ENCODE measurements at places on chromosomes 11 and 22.

GRCh38 chr11:119175493-119176077 is 7.1 kb downstream of the NLRX1 start:
- no peak for DNase-seq

GRCh38 chr11:132072044-132072857 is 701.8 kb downstream of the NTM start:
- no peak for DNase-seq

DNA sequence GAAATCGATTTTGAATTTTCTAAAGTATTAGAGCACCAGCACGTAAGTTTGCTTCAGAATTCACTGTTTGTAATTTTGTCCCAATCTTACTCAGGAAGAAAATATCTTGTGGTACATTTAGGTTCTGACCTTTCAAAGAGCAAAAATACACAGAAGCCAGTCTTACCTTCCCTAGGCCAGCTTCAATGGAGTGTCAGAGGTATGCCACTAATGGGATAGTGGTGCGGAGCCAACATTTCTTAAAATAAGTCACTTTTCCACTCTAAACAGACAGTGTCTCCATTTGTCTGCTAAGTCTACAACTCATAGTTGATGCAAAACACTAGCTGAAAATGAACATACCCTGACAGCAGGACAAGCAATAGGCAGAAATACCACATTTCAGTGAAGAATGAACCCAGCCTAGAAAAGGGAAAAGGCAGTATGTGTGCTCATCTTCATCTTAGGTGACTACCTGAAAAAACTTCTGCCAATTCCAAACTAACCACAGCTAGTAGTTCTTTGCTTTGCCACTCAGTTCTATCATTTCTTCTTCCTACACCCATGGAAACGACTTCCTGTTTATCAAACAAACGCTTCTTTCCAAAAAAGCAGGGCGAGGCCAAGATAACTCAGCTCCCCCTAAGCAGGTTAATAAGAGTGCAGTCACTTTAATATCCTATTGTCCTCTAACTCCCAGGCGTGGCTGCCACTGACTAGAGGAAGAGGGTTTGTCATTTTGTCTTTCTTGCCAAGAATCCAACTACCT is 94.0 kb upstream of the APOA1 start:
- DNase-seq = no peak

- no peak for DNase-seq
Measured at GRCh38 chr11:76123248-76123647, 83.1 kb downstream of the WNT11 start.

GRCh38 chr11:32434356-32435151 is 785 bp downstream of the WT1 start:
- DNase-seq = peak; percentile 66

DNA sequence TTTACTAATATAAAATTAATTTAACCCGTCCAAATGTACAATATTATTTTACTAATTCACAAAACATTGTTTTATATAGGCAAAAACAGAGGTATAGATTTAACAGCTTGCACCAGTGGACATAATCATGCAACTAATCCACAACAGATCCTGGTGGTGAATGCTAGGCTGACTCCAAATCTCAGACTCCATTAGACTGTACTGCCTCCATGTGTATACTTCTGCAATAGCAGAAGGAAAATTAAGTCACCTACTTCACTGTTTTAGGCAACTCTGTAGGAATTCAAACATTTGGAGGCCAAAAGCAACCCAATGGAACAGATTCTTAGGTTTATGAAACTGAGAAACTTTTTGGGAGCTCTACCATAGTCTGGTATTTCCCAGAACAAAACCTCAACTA is 30.0 kb upstream of the RAB39A start:
- DNase-seq = no peak

GRCh38 chr11:67530282-67530592 is 7.0 kb upstream of the CABP2 start:
- DNase-seq = no peak

GRCh38 chr11:63699896-63700295 is 18.6 kb downstream of the RTN3 start:
- no peak for DNase-seq

- no peak for DNase-seq
Measured at GRCh38 chr11:66541892-66542291, 4.0 kb downstream of the ZDHHC24 start.

DNA sequence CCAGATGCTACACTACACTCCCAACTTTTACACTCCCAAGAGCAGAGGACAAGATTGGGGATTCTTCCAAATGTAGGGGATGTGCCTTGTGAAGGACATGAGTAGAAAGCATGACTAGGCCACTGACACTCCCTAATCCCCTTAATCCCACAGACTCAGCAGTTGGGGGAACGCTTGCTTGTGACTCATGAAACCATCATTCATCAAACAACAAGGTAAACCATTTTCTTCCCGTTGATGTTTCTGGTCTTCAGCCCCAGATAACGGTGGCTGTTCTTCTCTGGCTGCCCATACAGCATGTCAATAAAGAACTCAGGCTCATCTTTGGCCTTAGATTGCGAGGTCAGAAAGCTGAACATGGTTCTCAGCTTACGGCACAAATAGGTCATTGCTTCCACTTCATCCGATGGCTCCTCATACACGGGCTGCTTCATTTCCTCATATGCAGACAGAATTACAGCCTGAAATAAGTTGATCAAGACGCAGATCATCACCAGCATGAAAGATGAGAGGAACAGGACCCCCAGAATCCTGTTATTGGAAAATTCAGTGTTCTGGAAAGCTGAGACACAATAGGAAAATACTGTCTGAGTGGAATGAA is 6.4 kb upstream of the CDPF1 start:
- DNase-seq = no peak

- no peak for DNase-seq
Measured at GRCh38 chr11:77351281-77351886, 49.9 kb upstream of the GDPD4 start.

GRCh38 chr11:124301548-124301947 is 12.2 kb downstream of the OR8D1 start:
- no peak for DNase-seq

GRCh38 chr11:43545610-43546009 is 134.9 kb upstream of the HSD17B12 start:
- DNase-seq = no peak

- no peak for DNase-seq
Measured at GRCh38 chr22:22460635-22461034, 47.9 kb downstream of the ZNF280B start.

DNA sequence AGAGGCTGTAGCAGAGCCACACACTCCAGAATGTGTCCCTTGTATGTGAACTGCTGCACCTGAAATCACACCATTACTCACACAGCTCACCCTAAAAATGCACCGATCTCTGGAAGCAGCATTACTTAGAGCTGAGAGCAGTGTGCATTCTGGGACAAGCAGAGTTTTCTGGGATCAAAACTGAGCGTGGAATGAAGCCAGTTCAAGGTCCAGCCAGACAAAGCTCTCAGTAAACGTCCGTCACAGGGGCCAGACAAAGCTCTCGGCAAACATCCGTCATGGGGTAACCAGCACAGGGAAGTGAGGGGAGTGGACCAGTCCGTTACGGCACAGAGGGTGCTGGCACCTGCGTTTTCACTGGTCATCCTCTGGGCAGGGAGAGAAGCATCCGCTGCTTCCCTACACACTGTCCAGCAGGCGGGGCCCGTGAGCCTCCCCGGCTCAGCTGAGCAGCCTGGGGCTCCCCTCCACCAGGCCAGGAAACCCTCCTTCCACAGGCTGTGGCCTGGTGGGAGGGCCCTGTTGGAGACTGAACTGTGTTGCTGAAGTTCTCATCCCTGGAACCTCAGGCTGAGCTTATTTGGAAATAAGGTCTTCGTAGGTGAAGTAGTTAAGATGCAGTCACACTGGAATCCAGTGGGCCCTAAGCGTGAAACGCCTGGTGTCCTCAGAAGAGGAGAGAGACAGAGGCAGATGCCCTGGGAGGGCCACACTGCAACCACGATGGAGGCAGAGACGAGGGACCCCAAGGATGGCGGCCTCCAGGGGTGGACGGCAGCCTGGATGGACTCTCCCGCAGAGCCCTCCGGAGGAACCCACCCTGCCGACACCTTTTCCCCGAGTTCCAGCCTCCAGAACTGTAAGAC is 883.9 kb downstream of the BRD1 start:
- DNase-seq = peak; percentile 38

- DNase-seq = no peak
Measured at GRCh38 chr11:64224891-64225607, 937 bp downstream of the TRPT1 start.

- no peak for DNase-seq
Measured at GRCh38 chr11:27847496-27847895, 147.2 kb upstream of the BDNF start.

GRCh38 chr22:17359501-17359900 is 9.8 kb upstream of the CECR2 start:
- no peak for DNase-seq

All from WTC11 (cell line).